ENCODE measurements at places on chromosomes 16 and 17.

GRCh38 chr16:56970934-56971767 lies 9.4 kb downstream of the CETP start:
- no peak for DNase-seq

- DNase-seq = peak; percentile 27
Measured at GRCh38 chr16:11560701-11561453, 25.8 kb downstream of the LITAF start.

DNA sequence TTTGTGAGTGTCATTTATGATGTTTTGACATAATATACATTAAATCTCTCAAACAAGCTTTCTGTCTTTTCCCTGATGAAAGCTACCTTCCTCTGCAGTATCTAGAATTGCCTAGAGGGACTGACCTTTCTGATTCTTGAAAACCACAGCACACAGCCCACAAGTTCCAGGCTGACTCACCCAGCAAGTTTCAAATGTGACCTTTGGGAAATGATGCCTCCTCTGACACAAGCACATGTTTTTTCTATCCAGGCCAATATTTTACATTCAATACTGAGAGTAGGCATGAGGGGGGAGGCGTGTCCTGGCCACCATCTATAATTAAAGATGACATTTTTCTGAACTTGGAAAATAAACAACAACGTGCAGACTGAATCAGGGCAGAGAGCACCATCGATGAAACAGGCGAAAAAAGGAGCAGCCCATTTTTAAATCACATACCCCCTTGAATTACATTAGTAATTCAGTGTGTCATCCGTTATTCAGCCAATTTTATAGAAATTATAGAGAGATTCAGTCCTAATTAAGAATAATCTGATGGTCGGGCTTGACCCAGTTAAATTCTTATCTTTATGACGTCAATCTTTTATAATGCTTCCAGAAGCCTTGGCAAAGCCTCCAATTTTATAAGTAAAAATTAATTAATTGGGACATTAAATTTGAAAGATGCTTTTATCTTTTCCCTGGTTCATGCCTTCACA lies 292.6 kb upstream of the CDH11 start:
- no peak for DNase-seq

- DNase-seq = no peak
Measured at GRCh38 chr16:75251280-75252048, at the start of gene BCAR1. Gene BCAR1, minus strand, starts transcription at chr16:75251624. Its CDS starts 142 bp downstream, at chr16:75251482.

- no peak for DNase-seq
Measured at GRCh38 chr17:45310380-45311324, 6.2 kb downstream of the MAP3K14 start.

DNA sequence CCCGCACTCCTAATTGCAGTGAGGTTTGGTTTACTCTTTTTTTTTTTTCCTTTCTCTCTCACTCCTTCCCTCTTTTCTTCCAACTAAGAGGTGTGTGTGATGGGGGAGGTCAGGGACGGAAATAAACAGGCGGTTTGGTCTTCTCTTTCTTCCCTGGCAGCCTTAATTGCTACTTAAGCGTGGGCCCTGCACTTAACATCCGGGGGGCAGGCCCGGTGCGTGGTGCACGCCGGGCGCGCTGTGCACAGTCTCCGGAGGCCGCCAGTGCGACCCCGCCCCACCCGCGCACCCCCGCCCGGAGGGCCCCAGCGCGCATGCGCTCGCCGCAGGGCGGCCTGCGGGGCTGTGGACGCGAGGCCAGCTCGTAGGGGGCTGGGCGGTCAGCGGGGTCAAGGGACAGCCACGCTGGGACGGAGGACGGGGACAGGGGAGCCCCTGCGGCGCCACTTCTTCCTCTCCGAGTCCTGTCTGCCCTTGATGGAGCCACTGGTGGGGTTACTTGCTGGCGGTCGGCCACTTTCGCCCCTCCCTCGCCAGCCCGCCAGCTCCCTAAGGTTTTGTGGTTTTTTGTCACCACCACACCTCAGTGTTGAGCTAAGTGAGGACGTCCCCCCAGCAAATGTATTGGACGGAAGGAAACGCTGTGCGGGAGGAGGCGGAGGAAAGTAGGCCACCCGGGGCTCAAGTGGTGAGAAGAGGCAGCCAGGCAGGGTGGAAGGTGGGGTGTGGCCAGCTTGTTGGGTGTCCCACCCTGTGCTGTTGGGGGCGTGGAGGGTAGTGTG lies 120.9 kb downstream of the MRM1 start:
- DNase-seq = peak; percentile 61

DNA sequence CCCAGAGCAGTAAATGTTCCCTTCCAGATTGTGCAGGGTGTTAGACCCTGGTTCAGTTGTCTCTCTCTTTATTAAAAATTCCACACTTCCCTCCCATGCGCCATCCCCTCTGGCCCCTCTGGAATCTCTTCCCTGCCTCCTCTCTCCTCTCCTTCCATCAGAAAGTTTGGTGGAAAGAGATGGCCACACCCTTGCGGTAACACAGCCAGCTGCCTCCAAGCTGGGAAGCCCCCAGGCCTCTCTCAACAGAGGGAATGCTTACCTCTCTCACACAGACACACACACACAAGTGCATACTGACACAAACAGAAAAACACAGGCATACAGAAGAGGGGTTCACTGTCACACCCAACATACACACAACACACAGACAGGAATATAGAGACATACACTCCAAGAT lies 220.5 kb downstream of the C16orf78 start:
- DNase-seq = no peak
